AG04449 (cell line): ENCODE measurements at places on chromosomes 11 and 22.

DNA sequence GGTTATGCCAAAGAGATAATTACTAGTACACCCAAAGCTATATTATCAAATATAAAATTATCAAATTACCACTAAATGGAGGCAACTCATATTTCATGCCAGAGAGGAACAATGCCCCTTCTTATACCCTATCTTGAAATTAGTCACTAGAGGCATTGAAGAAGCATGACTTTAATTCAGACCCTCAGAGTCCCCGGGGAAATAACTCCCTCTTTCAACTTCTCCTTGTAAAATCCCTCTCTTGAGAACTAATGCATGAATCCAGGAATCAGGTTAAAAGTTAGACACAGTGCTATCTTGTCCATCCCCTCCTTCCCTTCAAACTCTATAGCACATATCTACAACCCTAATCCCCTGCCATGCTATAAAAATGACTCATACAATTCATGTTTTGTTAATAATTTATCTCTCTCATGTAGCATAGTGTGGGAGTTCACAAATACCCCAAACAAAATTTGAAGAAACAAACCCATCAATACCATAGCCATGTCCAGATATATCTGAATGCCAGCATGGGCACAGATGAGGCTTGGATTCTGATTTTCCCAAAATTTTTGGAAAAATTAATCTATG is 665.4 kb downstream of the KCNA4 start:
- DNase-seq = no peak

DNA sequence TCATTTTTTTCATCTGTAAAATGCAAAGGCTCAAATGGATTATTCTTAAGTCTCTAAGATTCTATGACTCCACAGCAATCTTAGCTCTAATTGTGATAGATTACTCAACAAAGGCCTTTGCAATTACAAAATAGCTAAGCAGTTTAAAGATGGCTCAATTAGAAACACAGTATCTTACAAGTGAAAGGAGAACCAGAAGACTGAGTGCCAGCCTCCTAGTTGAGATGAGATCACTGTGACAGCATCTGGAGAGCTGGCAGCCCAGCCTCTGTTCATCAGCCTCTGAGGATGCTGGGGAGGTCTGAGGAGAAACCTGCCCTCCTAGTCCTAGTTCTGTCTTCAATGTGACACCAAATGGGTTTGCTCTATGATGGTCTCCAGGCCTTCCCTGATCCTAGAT is 158.4 kb upstream of the NARS2 start:
- no peak for DNase-seq

- DNase-seq = no peak
Observed at GRCh38 chr22:38108561-38109319, 1.7 kb downstream of the BAIAP2L2 start.

DNA sequence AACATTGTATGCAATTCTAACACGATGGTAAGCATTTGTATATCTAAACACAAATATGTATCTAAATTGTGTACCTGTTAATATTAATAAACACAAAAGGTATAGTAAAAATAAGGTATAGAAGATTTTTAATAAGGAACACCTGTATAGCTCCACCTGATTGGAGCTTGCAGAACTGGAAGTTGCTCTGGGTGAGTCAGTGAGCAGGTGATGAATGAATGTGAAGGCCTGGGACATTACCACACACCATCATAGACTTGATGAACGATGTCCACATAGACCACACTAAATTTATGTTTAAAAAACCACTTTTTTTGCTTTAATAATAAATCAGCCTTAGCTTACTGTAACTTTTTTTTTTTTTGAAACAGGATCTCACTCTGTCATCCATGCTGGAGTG is 97.6 kb upstream of the CLMP start:
- DNase-seq = no peak

DNA sequence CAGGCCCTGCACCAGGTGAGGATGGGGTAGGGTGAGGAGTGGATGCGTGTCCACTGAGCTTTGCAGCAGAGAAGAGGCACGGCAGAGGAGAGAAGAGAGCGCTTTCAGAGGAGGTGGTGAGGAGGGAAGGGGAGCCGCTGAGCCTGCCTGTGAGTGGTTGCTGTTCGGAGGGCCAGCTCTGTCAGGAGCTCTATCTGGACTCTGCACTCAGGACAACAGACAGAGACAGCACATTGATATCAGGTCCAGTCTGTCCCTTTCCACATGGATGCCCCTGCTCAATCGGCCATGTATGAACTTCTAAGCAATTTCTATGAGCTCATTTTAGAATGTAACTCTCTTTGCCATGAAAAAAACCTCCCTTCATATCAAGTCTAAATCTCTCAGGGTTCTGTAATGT is 158.6 kb downstream of the KIRREL3 start:
- no peak for DNase-seq

DNA sequence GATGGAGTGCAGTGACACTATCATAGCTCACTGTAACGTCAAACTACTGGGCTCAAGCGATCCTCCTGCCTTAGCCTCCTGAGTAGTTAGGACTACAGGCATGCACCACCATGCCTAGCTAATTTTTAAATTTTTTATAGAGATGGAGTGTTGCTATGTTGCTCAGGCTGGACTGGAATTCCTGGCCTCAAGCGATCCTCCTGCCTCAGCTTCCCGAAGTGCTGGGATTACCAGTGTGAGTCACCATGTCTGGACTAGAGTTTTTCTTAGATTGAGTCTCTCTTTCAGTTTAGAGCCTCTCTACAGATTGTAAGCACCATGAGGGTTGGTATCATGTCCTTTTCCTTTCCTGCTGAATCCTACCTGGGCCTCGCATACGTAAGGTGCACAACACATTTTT is 57.3 kb upstream of the ALKBH3 start:
- DNase-seq = no peak

GRCh38 chr22:36177160-36177559 is 16.6 kb upstream of the APOL3 start:
- DNase-seq = no peak

DNA sequence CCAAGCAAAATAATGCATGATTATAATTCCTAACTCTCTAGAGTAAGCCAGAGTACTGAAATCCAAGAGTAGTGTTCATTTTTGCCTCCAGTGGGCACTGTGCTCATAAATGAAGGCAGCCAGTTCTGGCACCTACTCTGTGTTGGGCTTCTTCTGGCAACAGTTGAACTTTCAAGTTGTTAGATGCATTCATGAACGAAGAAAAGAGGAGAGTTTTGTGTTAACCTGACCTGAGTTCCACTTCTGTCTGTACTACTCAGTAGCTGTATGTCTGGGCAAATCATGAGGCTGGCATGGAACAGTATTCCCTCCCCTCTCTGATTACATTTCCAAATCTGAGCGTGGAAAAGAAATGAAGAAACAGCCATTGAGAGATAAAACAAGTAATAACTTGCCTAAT is 20.3 kb upstream of the TENM4 start:
- DNase-seq = no peak

DNA sequence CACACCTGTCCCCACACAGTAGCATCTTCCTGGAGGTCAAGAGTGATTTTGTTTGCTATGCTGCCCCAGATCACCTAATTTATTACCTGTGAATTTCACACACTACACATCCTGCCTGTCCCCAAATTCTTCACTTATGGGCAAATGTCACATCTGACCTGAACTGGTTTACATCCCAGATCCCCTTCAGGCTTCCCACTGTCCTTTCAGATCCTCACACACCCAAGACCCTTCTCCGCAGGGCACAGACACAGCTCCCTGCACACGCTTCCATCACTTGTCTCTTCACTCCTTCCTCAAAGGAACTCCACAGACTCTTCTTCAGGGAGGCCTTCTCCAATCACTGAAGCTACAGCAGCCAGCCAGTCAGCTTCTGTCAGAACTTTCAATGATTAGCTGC is 118.7 kb upstream of the IGLL5 start:
- DNase-seq = no peak

GRCh38 chr11:105155679-105156078 is 16.1 kb upstream of the CARD18 start:
- no peak for DNase-seq

DNA sequence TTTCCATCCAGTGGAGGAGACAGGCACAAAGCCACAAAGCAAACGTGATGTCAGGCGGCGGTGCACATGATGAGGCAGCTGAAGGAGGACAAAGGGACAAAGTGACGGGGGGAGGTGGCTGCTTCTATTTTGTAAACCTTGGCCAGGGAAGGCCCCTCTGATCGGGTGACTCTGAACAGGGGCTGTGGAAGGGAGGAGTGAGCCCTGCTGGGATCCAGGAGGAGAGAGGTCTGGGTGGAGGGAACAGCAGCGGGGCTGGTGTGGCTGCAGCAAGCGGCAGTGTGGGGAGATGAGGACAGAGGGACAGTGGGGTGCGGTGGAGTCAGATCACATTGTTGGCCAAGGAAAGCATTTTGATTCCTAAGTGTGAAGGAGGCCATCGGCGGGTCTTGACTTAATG is 36.7 kb downstream of the SHISAL1 start:
- DNase-seq = no peak

DNA sequence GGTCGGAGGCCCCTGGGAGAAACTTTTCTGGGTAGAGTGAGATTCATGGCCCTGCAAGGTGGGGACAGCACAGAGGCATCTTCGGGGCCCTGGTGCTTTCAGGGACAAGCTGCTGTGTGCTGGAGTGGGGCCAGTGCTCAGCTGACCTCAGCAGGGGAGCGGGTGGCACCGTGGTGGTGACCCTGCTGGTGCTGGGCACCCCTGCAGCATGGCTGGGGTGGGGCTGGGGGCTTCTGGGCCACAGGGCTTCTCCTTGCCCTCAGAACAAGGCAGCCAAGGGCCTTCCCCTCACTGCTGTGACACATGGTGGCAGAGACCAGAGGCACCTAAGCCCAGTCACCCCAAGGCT is 24.9 kb upstream of the GNB1L start:
- DNase-seq = no peak

DNA sequence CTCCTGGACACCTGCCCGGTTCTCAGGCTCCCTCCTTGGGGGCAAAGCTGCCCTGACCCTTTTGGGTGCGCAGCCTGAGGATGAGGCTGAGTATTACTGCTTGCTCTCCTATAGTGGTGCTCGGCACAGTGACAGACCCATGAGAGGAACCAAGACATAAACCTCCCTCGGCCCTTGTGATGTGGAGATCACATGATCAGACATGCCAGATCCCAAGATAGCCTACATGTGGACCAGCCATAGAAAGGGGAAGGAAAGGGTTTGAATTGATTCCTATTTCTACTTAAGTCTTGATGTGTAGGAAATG is 125.3 kb downstream of the VPREB1 start:
- DNase-seq = no peak

- DNase-seq = no peak
Observed at GRCh38 chr11:65576232-65576866, 496 bp downstream of the EHBP1L1 start.

GRCh38 chr22:39820256-39820655 is 73.3 kb downstream of the ENTHD1 start:
- peak; percentile 24 for DNase-seq

- DNase-seq = no peak
Observed at GRCh38 chr11:37532271-37532670, 934.2 kb upstream of the RAG2 start.

DNA sequence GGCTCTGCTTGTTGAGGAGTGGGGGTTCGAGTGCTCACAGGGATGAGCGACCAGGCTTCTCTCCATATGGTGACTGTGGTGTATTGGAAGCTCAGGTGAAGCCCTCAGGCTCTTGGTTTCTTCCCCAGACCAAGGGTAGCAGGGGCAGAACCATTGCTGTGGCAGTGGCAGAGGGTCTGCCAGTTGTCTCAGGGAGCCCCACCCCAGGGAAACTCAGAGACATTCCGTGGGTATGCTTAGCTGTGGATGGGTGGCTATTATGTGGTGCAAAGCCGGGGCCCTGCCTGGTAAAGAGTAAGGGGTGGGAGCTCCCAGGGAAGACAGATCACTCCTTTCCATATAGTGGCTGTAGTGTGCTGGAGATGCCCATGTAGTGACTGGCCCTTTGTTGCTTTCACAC is 167.8 kb downstream of the DLG2 start:
- no peak for DNase-seq

DNA sequence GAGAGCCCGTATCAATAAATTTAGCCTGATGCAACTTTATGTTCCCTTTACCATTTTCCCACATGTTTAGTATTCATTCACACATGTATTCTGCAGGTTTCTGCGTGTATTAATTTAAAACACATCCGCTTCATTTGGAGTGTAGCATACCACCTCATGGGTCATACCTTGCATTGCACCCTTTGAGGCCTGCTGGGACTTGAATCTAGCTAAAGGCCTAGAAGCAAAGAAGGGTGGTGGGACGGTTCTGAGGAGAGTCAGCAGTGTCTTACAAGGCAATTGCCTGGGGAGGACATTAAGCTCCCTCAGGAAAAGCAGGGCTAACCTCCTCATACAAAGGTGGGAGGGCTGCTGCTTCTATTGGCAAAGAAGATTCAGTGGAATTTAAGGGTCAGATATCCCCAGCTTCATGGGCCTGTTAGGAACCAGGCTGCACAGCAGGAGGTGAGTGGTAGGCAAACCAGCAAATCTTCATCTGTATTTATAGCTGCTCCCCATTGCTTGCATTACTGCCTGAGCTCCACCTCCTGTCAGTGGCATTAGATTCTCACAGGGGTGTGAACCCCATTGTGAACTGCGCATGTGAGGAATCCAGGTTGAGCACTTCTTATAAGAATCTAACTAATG is 15.9 kb upstream of the SNX19 start:
- no peak for DNase-seq

- no peak for DNase-seq
Observed at GRCh38 chr22:18888115-18888514, 18.0 kb upstream of the DGCR6 start.

GRCh38 chr11:130449310-130449990 is 1.0 kb downstream of the ADAMTS15 start:
- no peak for DNase-seq

- DNase-seq = no peak
Observed at GRCh38 chr11:79025097-79025496, 415.7 kb downstream of the TENM4 start.

GRCh38 chr11:45166604-45166897 is 20.1 kb downstream of the PRDM11 start:
- DNase-seq = no peak

DNA sequence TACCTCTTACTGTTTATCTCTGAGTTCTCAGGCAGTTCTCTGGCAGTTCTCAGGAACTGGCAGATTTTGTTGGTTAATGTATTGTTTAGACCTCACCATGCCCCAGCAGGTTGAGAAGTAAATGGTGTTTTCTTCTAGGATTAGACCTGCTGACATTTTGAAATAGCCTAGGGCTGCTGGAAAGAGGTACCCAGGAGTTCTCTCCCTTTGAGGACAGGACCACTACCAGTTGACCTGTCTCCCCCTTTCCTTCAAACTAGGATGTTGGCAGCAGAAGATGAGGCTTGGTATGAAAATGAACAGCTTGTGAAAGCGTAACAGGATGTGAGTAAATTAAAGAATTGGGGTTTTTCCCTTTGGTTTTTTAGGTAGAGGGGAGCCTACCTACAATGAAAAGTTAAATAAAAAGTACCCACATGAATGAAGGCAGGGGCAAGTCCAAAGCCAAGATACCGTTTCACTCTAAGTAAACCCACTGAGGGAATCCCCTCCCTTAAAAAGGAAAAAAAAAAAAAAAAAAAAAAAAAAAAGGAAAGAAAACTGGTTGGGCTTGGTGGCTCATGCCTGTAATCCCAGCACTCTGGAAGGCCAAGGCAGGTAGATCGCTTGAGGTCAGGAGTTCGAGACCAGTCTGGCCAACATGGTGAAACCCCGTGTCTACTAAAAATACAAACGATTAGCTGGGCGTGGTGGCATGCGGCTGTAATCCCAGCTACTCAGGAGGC is 96.2 kb downstream of the PDHX start:
- DNase-seq = no peak

- DNase-seq = no peak
Observed at GRCh38 chr11:82906236-82906635, 4.7 kb downstream of the DDIAS start.

GRCh38 chr11:86124251-86125233 is 55.7 kb upstream of the PICALM start:
- no peak for DNase-seq
